Epithelial cell of proximal tubule (primary cell): ENCODE measurements at places on chromosomes 4 and X.

GRCh38 chr4:46937493-46937892 is 28.4 kb upstream of the COX7B2 start:
- DNase-seq = no peak

DNA sequence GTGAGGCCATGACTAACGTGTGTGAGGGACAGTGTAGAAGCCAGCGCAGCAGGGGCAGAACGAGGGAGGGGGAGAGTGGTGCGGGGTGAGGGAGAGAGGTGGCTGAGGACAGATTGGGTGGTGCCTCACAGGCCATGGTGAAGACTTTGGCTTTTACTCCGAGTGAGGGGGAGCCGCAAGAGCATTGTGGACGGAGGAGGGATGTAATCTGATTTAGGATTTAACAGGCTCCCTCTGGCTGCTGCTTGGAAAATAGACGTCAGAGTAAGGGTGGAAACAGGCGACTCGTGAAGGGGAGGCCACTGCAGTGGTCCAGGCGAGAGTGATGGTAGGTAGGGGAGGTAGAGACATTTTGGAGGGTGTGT is 13.0 kb downstream of the PPP1R3F start:
- no peak for DNase-seq

DNA sequence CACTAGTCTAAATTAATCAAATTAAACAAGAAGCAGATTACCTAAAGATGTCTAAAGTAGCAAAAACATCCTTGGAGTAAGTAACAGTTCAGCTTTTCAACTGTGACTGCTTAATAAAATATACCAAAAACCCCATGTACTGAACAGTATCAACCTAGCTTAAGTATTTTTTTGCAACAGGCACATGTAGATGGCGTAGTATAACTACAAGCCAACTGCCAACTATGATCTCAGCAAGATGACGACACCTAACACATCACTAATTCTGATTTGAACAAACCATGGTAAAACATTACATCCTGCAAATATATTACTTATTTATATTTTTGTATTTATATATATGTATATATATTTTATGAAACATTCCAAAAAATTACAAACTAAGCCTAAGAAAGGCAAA is 24.5 kb downstream of the DHX15 start:
- DNase-seq = no peak

DNA sequence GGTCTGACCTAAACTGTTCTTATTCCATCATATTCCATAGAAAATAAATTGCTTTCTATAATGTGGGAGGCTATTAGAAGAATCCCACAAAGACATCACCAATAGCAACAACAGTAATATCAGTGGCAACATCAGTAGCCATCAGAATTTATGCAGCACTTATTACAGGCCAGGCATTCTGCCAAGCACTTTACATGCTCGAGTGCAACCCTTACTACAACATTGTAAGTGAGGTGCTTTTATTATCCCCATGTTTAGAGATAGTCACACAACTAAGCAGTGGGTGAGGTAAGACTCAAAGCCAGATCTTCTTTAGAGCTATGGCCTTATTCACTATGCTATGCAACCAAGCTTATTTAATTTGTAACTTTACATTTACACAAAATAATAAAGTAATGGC is 317.1 kb upstream of the BMP3 start:
- peak; percentile 4 for DNase-seq

GRCh38 chr4:146514651-146515357 is 6.9 kb downstream of the SLC10A7 start:
- no peak for DNase-seq

- DNase-seq = no peak
These were observed 1887.8 kb downstream of the PCDH7 start for GRCh38 chr4:32607978-32608377.

GRCh38 chr4:158873795-158874401 is 105.1 kb downstream of the FNIP2 start:
- DNase-seq = no peak

GRCh38 chr4:112418092-112418491 is 97.9 kb downstream of the NEUROG2 start:
- DNase-seq = no peak
